Stimulated activated CD8-positive, alpha-beta memory T cell treated with anti-CD3 and anti-CD28 coated beads, Interleukin-7, amount 100 ng/mL, for 4 hours (primary cell): ENCODE measurements at places on chromosomes 5 and 9.

- DNase-seq, result no peak
Measured at GRCh38 chr9:93510041-93510440, 56.7 kb upstream of the FAM120AOS start.

- DNase-seq, result no peak
Measured at GRCh38 chr5:136192526-136193321, at the start of gene SMIM32. Gene SMIM32, minus strand, starts transcription at chr5:136193162. Its CDS starts 638 bp downstream, at chr5:136192524.

- DNase-seq, result no peak
Measured at GRCh38 chr5:116559673-116560164, 14.9 kb downstream of the SEMA6A start.

GRCh38 chr5:83516377-83516776, 44.8 kb downstream of the VCAN start:
- DNase-seq, result no peak

- no peak for DNase-seq
Measured at GRCh38 chr5:171308453-171309275, at the start of gene TLX3. Gene TLX3, plus strand, starts transcription at chr5:171309248. Its CDS starts 118 bp downstream, at chr5:171309366.

- no peak for DNase-seq
Measured at GRCh38 chr9:134889386-134890154, 9.0 kb downstream of the FCN2 start.

- no peak for DNase-seq
Measured at GRCh38 chr5:82487131-82487530, 209.0 kb upstream of the RPS23 start.

DNA sequence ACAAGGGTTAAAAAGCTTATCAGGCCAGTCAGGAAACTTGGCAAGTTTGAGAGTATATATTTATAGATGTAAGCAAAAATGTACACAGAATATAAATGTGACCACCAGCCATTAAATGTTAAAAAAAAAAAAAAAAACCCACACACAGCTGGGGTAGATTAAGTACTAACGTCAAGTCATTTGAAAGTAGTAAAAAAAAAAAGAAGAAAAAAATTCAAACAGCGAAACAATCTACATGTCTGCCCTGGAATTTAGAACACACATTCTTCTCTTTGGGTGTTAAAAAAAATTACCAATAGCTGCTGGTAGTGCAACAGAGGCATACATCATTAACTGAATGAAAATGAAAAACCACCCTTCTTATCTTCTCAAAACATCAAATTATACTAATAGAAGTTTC, 269.7 kb downstream of the MLLT3 start:
- DNase-seq, result no peak

DNA sequence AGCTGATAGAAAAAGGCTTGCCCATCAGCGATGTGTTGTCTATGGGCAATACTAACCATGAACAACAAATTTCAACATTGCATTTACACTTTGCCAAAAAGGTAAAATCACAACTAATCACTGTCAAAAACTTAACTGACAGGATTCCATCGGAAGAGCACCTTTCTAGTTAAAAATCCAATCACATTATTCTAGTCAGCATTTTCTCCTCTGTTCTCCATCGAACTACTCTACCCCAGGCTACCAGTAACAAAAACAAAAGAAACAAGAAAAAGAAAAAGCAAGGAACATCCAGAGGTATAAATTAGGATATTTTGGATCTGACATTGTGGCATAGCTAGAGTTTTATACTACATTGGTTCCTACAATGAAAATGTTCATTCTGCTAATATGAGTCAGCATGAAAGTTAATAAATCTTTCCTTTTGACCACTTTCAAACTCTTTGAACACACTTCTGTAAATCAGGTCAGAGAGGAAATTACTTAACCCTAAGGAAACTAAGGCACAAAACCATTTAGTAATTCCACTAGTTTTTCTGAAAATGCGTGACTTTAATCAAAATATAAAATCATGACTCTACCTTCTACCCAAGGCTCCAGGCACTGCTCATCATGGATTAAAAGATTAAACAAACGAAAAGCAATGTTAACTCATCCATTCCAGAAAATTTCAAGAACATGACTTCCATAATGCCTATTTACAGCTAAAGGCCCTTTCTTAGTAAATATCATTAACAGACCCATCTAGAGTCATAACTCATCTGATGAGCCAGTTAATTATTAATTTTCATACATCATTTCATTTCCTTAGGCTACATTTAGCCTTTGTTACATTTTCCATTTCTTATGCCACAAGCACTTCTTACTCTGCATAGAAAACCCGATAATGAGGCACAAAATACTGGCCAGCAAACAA, 10.2 kb downstream of the GLIS3 start:
- no peak for DNase-seq

GRCh38 chr5:61651195-61651594, 319.1 kb downstream of the ZSWIM6 start:
- no peak for DNase-seq

DNA sequence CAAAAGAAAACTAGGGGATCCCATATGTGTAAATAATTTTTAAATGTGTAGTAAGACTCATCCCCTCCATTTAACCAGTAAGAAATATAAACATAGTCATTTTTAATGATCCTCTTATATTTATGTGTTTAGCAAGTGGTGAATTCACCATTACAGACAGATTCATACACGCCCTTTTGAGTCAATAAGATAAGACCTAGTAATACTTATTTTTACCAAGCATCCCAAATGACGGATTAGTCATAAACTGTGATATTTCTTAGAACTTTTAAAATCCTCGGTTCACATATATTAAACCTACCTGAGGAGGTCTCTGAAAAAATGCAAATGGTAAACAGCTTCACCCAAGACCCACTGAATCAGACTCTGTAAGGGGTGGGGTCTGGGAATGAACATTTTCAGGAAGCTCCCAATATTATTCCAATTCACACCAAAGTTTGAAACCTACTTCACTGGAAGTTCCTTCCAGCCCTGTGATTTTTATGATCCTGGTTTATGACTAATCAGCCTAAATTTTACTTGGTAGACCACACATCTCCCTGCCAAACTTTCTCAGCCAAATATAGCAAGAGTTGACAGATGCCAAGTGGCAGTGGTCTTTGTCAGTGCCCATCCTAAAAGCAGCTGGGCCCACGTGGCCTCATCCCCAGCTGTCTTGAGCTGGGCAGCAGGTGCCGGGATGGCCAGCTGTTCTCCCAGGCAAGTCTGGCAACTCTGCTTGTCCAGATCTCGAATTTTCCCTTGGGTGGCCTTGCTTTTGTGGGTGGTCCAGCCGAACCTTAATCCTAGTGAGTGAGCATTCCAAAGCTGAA, 559.0 kb upstream of the RGMB start:
- DNase-seq, result no peak

- DNase-seq, result no peak
Measured at GRCh38 chr5:67303356-67303755, 106.8 kb upstream of the CD180 start.

DNA sequence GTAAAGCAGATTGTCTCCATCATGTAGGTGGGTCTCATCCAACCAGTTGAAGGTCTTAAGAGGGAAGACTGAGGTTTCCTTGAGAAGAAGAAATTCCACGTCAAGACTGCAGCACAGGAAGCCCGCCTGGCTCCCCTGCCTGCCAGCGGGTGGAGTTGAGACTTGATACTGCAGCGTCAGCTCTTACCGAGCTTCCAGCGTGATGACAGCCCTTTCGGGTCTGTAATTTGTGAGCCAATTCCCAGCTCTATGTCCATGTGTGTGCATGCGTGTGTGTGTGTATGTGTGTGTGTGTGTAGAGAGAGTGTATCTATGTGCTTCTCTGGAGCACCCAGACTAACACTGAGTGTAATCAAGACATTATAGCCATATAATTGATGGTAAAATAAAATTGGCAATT, 379.7 kb upstream of the IRX2 start:
- DNase-seq, result no peak

GRCh38 chr5:139027150-139027549, 152.0 kb upstream of the LRRTM2 start:
- DNase-seq, result no peak

- DNase-seq, result no peak
Measured at GRCh38 chr5:124745928-124746915, at the start of gene ZNF608. Gene ZNF608, minus strand, starts transcription at chr5:124746639. Its CDS starts 1,650 bp downstream, at chr5:124744989.

DNA sequence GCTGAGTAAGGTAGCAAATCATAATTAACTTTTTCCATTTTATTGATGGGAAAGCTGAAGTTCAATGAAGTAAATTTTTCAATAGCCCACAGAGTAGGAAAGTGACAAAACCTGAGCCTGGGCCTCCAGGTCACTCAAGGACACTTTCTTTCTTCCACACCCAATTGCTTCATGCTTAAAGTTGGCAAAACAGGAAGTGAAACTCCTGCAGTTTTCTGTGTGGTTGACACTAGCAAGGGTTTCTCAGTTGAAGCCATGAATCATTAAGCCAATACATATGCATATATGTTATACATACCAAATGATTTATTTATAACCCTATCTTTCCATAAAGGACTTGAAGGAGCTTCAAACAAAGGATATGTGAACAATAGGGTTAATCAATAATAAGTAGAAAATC, 13.9 kb downstream of the TLR4 start:
- no peak for DNase-seq

DNA sequence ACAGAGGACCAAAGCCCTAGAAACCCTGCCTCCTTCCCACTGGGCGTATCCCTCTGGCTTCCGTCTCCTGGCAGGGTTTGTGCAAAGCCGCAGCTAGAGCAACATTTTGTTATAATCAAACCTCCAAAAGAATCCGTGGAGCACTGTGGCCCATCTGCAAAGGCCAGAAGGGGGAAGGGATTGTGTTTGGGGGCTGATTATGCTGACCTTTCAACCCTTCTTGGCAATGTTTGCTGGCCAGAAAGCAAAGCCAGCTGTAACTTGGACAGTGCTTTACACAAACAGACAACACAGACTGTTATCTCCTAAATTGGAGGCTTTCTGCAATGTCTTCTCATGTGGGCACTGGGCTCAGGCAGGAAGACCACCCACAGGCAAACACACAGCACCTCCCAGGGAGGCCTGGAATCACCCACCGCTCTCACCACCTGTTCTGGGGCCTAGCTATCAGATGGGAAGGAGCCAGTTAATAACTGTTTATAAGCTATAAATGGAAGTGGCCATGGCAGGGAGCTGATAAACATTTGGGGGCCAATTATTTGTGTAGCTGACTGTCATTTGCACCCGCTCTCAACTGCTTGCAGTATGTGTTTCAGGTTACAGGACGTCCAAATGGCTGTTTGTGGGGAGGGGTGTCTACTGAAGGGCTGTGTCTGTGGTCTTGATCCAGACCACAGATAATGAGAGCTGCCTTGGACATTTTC, 121.6 kb upstream of the ERCC6L2 start:
- no peak for DNase-seq

DNA sequence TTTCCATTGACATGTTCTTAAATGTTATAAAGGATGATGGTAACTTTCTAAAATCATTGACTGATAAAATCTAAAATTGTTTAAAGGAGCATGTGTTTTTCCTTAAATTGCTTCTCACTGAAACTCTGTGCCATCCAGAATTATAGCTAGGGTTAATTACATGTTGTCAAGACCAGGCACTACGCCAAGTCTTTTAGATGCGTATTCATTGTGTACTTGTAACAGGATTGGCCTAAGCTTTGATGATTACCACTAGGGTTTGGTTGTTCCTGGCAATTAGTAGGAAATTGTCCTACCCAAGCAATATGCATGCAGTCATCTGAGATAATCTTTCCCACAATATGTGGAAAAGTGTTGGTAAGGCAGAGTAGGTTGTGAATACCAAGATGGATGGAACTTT, 43.8 kb downstream of the PRKACG start:
- DNase-seq, result no peak

DNA sequence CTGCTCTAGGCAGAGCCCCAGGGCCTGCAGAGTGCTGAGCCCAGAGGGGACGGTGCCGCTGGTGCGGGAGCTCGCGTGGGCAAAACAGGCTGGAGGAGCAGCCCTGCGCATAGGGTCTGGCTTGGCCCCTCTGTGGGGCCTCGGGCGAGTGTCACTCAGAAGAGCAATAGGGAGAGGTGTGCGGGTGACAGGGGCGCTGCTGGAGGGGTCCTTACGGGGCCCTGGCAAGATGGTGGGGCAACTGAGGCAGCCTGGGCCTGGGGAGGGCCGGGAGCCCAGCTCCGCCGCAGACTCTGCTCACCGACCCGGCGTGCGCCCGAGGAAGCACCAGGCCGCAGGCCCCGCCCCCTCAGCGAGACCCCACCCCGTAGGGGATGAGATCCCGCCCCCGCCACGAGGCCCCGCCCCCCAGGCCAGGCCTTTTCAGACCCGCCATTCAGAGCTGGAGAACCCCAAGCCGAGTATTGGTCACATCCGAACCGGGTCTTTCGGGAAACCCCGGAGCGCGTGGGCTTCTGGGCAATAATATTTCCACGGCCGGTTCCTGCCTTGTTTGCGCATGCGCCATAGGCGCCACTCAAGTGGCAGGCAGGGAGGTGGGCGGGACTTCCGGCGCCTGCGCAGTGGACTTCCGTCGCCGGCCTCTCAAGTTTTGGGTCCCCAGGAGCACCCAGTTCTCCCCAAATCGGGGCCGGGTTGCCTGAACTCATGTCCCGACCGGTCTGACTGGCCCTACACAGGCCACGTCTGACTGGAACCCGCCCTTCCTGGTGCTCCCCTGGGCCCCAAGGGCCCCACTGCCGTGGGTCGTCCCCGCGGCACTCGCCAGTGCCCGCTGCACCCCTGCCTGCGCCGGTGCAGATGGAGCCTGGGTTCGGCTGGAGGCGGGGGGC, 1.3 kb upstream of the RNF208 start:
- DNase-seq, result peak; percentile 97

DNA sequence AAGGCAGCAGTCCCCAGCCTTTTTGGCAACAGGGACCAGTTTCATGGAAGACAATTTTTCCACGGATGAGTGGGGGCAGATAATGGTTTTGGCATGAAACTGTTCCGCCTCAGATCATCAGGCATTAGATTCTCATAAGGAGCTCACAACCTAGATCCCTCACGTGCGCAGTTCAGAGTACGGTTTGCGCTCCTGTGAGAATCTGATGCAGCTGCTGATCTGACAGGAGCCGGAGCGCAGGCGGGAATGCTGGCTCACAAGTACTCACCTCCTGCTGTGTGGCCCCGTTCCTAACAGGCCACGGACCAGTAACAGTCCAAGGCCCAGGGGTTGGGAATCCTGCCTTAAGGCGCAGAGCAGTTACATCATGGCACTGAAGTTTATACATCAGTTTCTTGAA, 3.3 kb upstream of the BRD3 start:
- no peak for DNase-seq

DNA sequence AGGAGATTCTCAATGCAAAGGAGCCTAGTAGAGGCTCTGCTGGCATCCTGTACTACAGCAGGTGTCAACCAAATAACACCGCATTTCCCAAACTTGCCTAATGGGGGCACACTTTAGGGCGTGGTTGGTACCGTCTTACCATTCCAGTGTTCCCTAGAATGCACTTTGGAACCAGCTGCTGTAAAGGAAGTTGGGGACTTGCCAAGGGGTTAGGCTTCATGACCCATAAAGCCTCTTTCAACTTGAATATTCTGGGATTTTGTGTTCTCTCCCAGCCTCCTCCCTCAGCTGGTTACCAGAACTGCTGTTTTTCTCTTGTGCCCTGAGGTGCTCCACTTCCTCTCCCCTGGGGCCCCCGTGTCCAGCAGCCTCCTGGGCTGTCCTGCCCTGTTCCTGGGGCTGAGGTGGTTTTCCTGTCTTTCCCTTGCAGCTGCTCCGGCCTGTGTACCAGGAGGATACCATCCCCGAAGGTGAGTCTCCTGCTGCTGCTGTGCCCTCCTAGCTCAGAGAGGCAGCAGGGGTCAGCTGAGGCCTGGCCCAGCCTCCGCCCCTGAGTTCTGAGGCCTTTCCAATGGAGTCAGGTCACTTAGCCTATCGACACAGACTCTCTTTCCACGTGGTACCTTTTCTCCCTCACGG, 44.7 kb downstream of the RGS3 start:
- no peak for DNase-seq

GRCh38 chr9:132114102-132114707, 34.5 kb upstream of the MED27 start:
- DNase-seq, result no peak
